NCI-H1930 (cell line): ENCODE measurements at places on chromosomes 4 and X.

DNA sequence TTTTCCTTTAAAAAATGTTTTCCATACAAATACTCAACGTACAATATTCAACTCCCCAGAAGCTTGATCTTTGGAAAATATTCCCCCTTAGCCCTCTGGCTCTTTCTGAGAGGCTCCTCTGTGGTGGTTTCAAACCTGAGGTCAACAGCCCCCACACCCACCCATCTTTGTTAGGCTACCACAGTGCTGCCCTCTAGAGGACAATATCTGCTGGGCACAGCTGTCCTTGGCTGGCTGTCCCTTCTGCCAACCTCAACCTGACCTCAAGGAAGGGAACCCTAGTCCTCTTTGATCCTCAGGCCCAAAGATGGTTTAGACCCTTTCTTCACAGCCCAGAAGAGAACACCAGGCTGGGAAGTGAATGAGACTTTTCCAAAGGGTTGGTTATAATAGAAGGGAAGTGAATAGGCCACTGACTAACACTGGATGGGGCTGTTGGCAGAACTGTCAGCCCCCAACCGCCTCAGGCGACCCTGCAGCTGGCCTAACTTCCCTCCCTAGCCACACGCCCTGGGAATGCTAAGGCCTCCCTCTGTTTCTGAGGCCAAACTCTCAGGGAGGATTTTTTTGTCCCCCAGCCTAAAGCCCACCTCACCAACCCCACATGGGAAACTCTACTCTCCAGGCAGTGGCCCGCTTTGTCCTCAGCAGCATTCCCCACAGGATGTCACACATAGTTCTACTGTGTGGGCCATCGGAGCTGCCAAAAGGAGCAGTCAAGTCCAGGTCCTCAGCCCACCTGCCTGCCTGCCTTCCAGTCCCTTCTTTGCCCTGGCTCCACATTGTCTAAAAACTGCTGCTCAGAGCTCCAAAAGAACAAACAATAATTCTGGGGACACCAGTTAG lies 34.3 kb downstream of the NYX start:
- DNase-seq = no peak

- no peak for DNase-seq
Observed at GRCh38 chrX:44062840-44063239, 89.7 kb upstream of the NDP start.

DNA sequence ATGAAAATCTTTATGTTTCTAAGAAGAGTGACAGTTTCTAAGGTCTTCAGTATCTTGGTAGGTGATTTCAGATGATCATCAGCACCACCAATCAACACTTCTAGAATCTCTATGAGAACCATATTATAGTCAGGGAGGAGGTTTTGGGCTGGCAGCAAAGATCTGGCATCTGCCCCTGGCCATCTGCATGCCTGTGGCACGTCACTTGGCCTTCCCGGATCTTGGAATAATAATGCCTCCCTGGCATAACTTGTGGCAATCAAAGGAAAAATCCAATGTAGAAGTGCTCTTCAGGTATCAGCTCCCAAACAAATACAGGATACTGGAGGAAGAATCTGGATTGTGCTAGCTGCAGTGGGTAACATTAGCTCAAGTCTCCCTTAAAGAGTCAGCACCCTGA lies 57.3 kb downstream of the RASL11B start:
- DNase-seq = no peak

GRCh38 chr4:158094413-158095134 lies 78.3 kb downstream of the GASK1B start:
- DNase-seq = no peak

DNA sequence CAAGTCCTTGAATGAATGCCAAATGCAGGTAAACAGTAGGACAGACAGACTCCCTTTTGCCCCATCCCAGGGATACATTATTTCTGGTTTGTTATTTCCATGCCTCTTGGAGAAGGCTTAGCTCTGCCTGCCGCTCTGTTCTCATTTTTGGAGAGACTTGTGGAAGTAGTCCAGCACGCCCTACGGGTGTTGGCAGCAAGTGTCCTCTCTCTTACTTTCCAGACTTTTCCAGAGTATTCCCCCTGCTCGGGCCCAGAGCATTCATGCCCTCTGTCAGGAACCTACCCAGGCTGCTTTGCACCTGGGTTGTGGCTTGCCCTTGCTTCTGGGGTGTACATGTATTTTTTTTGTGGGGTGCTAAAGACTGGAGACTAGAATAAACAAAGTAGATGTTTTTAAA lies 15.3 kb downstream of the SLC34A2 start:
- DNase-seq = no peak

DNA sequence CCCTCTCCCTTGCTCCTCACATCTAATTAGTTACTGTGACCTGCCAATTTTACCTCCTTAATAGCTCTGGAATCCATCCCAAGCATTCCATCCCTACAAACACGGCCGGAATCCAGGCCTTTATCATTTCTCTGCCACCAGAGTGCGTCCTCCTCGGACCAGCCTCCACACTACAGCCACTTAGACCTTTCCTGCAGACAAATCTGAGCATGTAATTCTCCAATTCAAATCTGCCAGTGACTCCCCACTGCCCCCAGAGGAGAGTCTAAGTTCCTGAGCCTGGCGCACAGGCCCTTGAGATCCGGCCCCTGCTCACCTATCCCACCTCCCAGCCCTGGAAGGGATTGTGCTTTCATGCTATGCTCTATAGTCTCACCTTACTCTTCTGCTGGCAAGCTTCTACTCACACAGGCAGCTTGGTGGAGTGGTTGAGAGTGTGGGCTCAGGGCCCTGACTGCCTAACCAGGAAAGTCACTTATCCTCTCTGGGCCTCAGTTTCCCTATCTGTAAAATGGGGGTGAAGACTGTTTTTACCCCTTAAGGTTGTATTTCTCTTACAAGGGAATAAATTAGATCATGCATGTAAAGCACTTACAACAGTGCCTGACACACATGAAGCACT lies 31.2 kb downstream of the PJA1 start:
- DNase-seq = no peak

DNA sequence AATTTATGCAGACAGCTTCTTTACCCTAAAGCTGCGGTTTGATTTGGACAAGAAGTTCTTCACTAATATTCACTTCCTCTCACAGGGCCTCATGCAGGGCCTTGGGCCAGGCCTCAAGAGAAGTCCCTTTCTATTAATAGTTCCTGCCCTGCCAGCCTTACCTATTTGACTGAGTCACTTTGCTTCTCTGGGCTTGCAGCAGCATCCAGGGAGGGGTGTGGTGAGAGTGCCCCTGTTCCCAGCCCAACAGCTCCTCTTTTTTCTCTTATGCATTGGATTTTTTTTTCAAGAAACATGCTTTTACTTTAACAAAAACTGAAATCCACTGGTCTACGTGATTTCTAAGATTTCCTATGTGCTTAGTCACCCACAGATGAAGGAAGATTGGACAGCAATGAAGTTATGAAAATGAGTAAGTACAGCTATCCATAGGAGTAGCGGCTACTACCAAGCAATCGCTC lies 26.7 kb downstream of the FAM156B start:
- DNase-seq = no peak

GRCh38 chr4:18616720-18617119 lies 595.2 kb upstream of the LCORL start:
- DNase-seq = no peak

- no peak for DNase-seq
Observed at GRCh38 chr4:41256131-41256739, 493 bp upstream of the UCHL1 start.

DNA sequence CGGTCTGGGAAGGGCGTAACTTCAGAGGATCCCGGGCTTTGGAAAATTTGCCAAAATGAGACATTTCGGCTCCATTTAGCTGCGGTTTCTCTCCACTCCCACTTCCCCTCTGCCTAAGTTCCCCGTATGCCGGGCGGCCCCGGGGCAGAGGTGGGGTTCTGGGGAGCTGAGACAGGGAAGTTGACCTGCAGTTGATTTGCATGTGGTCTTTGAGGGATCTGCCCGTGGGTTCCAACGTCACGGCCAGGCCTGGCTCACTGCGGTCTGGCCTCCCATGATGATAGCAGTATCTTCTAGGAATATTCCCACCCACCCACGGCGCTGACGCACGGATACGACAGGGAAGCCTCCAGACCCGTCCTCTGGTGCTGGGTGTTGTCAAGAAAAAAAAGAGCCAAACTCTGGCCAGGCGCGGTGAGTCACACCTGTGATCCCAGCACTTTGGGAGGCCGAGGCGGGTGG lies 27.3 kb upstream of the CRLF2 start:
- no peak for DNase-seq

- no peak for DNase-seq
Observed at GRCh38 chr4:75830906-75831305, 71.3 kb downstream of the PPEF2 start.

DNA sequence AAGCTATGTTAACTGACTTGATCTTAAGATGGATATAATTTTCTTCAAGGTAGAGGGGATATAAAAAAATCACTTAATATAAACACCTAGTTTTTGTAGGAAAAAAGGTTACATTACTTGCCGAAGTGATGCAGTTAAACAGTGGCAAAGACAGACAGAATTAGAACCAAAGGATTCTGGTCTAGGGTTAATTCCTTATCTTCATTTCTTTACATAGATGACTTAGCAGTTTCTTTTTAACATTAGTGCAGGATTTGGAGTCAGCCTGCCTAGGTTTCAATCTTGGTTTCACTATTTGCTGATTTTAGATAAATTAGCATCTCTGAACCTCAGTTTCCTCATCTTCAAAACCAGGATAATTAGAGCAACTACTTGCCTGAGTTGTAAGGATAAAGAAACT lies 14.3 kb downstream of the ZAR1 start:
- DNase-seq = no peak

- no peak for DNase-seq
Observed at GRCh38 chrX:45320191-45320590, 119.5 kb upstream of the DIPK2B start.

DNA sequence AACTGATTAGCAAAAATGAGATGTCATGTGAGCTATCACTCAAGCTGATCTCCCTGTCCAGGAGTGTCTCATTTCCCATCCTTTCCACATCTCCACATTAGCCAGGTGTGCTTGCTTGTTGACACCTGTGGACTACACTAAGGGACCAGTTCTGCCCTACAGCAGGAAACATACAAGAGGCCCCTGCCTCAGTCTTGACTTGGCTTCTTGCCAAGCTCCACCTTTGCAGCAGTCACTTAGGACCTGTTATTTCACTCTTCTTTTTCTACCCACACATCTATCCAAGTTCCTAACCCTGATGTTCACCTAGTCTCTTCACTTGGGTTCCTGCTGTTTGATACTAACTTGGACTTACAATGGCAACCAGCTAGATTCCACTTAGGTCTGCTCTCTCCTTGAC lies 13.2 kb downstream of the FRMD7 start:
- DNase-seq = no peak

DNA sequence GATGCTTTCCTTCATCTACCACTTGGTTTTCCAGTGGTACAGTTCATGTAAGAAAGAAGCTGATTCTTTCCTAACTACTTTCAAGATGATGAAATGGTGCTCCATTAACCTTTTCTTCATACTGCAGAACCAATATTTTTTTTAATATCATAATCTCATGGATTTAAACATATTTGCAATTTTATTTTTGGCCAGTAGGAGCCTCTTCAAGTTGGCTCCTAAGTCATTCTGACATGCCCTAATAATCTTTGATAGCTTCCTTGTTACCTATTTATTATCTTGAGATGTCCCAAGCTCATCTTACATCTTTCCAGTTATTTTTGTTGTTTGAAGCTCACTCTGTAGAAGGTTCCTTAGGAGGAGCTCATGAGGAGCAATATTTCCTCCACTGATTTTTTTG lies 170.2 kb downstream of the APBB2 start:
- DNase-seq = no peak

DNA sequence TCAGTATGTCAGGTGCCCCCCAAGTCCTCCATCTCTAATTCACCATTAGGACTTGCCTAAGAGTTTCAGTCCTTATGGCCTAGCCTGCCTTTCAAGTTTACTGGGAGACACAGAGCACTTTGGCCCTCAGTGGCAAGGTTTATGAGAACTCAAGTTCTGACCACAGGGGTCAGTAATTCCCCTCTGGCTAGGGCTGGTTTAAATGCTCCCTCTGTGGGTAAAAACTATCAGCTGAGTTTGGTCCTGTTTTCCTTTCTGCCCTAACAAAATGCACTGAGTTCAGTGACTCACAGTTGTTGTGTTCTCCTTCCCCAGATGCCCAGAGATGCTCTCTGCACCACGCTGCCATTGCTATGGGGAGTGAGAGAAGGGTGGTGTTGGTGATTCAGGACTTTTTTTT lies 163.2 kb downstream of the RELL1 start:
- no peak for DNase-seq

- no peak for DNase-seq
Observed at GRCh38 chr4:125044886-125045285, 269.9 kb upstream of the FAT4 start.

DNA sequence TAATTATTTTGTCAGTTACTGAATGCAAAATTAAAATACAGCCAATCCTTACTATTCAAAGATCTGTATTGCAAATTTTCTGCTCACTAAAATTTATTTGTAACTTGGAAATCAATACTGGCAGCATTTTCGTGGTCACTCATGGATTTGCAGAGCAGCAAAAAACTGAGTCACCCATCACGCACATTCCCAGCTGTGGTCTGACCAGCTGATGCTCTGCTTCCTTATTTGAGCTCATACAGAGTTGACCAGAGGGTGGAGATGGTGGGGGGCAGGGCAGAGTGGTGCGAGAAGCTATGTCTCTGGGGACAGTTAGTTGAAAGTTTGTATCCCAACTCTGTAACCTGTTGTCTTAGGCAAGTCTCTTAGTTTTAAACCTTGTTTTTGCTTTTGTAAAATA lies 214.8 kb downstream of the SPCS3 start:
- no peak for DNase-seq

DNA sequence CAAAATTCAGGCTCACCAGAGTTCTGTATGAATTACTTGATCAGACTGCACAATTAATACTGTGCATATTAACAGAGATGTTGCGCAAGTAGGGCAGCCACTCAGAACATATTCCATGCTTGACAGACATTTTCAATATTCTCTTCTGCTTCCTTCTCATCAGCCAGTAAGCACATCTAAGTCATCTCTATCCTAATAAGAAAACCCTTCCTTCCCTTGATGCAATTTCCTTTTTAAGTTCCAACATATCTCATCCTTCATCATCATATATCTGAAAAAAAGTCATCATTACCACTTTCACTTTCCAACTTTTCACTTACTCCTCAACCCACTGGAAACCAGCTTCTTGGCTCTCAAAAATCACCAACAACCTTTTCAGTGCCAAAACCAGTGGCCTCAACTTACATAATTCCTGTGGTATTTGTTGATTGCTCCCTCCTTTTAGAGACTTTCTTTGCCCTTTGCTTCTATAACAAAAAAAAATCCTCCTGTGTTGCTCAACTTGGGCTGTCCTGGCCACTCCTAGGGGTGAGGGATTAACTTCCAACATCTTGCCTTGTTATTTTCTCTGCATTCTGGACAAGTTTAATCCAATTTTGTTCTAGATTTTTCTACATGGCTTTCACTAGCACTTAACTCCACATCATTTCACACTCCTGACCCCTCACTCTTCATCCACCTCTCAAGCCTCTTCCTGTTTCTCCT lies 14.1 kb downstream of the MBNL3 start:
- no peak for DNase-seq
